ENCODE measurements at places on chromosomes 2 and 18. TPM values are rescaled to one million over a fixed set of nuclear protein-coding genes. Genes with fewer than 3 reads are reported as not detected.

Gene TMEM163
- not detected for total RNA-seq

Gene SETBP1
- 5.3 TPM for total RNA-seq

Gene AQP12A
- total RNA-seq, result not detected

Gene MEP1B
- under 0.01 TPM for total RNA-seq

Gene INPP5D
- total RNA-seq, result 29.7 TPM

Gene DCDC2C
- not detected for total RNA-seq

Gene TTC32
- total RNA-seq, result 5.1 TPM

Gene MREG
- 45.3 TPM for total RNA-seq

Gene SPATS2L
- total RNA-seq, result 46.5 TPM

Gene ZNF532
- 59.9 TPM for total RNA-seq

Gene CACNB4
- 0.43 TPM for total RNA-seq

Gene KLHL41
- total RNA-seq, result under 0.01 TPM

Gene C2orf74
- total RNA-seq, result 16.7 TPM

Gene SIX2
- total RNA-seq, result 11.6 TPM

Gene PDE1A
- 0.21 TPM for total RNA-seq

Gene SCYGR4
- total RNA-seq, result not detected

Gene SERPINB10
- total RNA-seq, result 0.43 TPM

Gene GLB1L
- total RNA-seq, result 3.8 TPM

Gene ZNF385B
- not detected for total RNA-seq

Gene MAP2
- total RNA-seq, result 13.2 TPM

Gene DSG1
- 4.4 TPM for total RNA-seq

Gene NAPG
- total RNA-seq, result 46.8 TPM

Gene PLA2R1
- 2.7 TPM for total RNA-seq

Gene MOCOS
- 63.1 TPM for total RNA-seq
